GM12878 (cell line): ENCODE measurements at places on chromosomes 12 and 14. TPM values are rescaled to one million over a fixed set of nuclear protein-coding genes. Genes with fewer than 3 reads are reported as not detected.
A peak's percentile ranks its signal among the peaks of the same experiment; 100 is the strongest.

The RFLNA gene
- not detected in 2 replicates for total RNA-seq

The CFAP54 gene
- total RNA-seq: 0.56 and 1.2 TPM in 2 replicates

DNA sequence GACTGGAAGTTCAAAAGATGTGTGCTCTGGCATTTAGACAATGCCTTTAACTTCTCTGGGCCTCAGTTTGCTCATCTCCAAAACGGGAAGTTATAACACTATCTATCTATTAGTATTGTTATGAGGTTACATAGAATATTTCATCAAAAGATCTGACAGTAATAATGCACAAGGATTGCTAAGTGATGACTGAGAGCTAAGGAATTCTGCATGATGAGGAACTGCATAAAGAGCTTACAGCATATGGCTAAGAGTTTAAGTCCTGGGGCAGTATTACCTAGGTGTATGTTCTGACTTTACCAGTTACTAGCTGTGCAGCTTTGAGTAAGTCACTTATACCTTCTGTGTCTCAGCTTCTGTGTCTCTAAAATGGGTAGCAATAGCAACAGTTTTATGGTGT is 160.1 kb upstream of the TMPO start:
- H3K27me3 ChIP-seq: no peaks in the 10 kb centered on the region
- no peaks in the 10 kb centered on the region for H3K36me3 ChIP-seq
- DNase-seq: no peak
- H3K27ac ChIP-seq: no peak overlapping the region

DNA sequence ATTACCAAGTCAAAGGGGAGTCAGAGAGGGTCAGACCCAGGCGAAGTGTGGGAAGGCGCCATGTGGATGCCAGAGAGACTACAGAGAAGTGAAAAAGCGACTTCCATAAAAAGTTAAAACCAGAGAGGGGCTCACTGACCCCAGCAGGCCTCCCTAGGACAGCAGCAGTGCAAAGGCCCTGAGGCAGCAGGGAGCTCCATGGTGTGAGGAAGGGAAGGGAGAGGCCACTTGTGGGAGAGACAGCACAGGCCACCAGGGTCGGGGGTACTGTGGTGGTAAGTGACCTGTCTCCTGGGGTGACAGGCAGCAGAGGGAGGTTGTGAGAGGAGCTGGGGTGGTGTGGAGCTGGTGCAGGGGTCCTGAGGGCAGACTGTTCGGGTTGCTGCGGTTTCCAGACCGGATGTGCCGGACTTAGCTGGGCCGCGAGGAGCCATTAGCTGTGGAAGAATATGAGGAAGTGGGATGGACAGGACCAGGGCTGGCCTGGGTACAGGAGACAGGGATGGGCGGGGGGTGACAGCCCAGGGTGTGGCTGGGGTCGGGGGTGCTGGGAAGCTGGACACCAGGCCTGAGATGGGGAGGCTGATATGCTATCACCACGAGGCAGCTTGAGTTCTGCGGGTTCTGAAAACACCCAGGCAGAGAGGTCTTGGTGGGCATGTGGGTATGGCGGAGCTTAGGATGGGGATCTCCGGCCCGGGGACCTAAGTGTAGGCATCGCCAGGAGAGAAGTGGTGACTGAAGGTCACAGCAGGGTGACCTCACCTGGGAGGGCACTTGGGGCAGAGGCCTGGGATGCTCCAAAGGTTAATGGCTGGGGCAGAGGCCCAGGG is 22.7 kb downstream of the SETD1B start:
- no peaks in the 10 kb centered on the region for H3K27me3 ChIP-seq
- H3K4me3 ChIP-seq: no peak overlapping the region
- peaks cover 8% of the 10 kb centered on the region; the same call in 1 of the 2 replicates for H3K36me3 ChIP-seq
- H3K4me1 ChIP-seq: no peaks in the 10 kb centered on the region
- H3K27ac ChIP-seq: no peak overlapping the region
- no peak for DNase-seq

The LYZ gene
- total RNA-seq: 0.77 and 1.9 TPM in 2 replicates

GRCh38 chr12:116324654-116325335 is 47.3 kb upstream of the MED13L start:
- peaks cover 26% of the 10 kb centered on the region for H3K4me1 ChIP-seq
- peak overlapping the region; percentile 52 for H3K27ac ChIP-seq
- 0 out of 2 replicates have a peak overlapping the region, but pooled peaks have one; percentile 28 for H3K4me3 ChIP-seq

The PAWR gene
- 69.5 and 70.6 TPM in 2 replicates for total RNA-seq

- H3K36me3 ChIP-seq: no peaks in the 10 kb centered on the region
- no peaks in the 10 kb centered on the region for H3K27me3 ChIP-seq
- no peak for DNase-seq
- H3K4me3 ChIP-seq: no peak overlapping the region
Observed at GRCh38 chr14:73393375-73393774, 65.0 kb downstream of the NUMB start.

The KLRC4 gene
- not detected in 2 replicates for total RNA-seq

- no peaks in the 10 kb centered on the region for H3K36me3 ChIP-seq
Observed at GRCh38 chr12:103852498-103852997, 11.5 kb upstream of the NT5DC3 start.

DNA sequence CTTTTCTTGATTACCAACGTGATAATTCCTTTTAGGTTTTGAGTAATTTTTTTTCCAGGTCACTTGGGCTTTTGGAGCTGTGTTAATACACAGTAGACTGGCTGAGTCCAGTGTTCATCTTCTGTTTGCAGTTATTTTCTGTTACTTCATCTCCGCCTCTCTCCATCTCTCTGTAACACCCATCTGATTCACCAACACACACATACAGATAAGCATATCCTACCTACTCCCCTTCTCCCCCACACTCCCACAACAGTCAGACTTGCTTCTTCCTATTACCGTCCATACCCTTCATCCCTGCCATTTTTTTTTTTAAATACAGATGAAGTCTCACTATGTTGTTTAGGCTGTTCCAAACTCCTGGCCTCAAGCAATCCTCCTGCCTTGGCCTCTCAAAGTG is 72.7 kb upstream of the MANSC4 start:
- no peak for DNase-seq
- no peaks in the 10 kb centered on the region for H3K36me3 ChIP-seq
- H3K4me3 ChIP-seq: no peak overlapping the region
- H3K27me3 ChIP-seq: no peaks in the 10 kb centered on the region

- no peaks in the 10 kb centered on the region for H3K27me3 ChIP-seq
- no peak for DNase-seq
- no peak overlapping the region for H3K4me3 ChIP-seq
- H3K36me3 ChIP-seq: no peaks in the 10 kb centered on the region; the same call in 1 of the 2 replicates
- H3K27ac ChIP-seq: no peak overlapping the region
Observed at GRCh38 chr14:65599375-65599774, 186.8 kb downstream of the FUT8 start.

DNA sequence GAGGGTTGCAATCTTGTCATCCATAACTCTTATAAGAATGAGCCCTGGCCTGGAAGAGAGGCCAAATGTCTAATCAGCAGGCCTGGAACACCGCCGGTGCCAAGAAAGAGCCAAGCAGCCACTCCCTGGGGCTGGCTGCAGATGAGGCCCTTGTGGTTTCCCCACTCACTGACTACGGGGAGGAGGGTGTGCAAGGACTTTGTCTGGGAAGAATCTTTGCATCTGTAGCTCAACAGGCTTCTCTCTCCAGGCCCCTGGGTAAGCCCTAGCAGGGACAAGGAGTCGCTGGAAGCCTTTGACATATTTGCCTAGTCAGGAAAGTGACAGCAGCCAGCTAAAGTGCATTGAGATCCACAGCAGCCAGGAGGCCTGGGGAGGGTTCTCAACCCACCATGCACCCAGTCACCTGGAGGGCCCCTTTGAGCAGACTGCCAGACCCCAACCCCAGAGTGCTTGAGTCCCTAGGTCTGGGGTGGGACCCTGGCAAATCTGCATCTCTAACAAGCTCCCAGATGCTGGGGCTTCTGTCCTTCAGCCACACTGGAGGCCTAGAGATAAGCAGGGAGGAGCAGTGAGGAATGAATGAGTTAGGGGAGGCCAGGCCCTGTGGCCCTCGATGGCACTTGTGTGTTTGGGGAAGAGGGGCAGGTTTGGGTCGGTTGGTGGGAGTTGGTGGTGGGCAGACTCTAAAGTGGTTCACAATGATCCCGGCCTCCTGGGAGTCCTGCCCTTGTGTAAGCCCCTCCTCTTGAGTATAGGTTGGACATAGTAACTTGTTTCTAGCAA is 13.9 kb upstream of the LRTM2 start:
- peaks cover 3% of the 10 kb centered on the region; the same call in 1 of the 2 replicates for H3K4me1 ChIP-seq
- no peaks in the 10 kb centered on the region for H3K36me3 ChIP-seq
- H3K4me3 ChIP-seq: no peak overlapping the region
- no peaks in the 10 kb centered on the region for H3K27me3 ChIP-seq
